Suprapubic skin (tissue), 4 donors: ENCODE measurements at places on chromosomes 3 and 15.
A peak's percentile ranks its signal among the peaks of the same experiment; 100 is the strongest.

DNA sequence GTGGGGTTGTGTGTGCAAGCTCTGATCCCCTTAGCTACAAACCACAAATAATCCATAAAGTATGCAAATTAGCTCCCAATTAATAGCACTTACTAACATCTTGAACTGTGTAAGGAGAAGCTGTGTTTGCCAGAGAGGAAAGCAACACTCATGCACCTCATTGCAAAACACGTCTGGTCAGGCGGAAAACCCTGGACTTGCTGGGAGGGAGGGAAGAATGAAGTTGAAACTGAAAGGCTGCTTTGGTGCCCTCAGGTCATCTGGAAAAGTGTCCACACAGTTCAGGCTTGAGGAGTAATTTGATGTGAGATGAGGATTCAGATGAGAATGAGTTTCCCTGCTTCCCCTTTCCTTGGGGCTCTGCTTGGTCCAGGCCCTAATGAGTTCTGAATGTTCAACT is 185.5 kb upstream of the ANKRD28 start:
- H3K4me3 ChIP-seq, result no peak overlapping the region
- peak overlapping the region; percentile 61 for H3K27ac ChIP-seq
- no peaks in the 10 kb centered on the region for H3K27me3 ChIP-seq
- H3K4me1 ChIP-seq, result peaks cover 14% of the 10 kb centered on the region

DNA sequence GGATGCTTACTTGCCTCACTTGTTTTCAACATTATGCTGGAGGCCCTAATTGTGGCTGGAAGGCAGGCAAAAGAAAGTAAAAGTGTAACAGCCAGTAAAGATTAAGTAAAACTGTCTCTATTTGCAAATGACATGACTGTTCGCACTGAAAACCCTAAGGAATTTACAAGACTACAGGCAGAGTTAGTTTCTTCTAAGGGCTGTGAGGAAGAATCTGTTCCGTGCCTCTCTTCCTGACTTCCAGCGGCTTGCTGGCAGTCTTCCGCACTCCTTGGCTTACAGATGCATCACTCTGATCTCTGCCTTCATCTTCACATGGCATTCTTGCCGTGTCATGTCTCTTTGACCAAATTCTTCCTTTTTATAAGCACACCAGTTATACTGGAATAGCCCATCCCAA is 86.1 kb downstream of the DLG1 start:
- H3K27me3 ChIP-seq, result no peaks in the 10 kb centered on the region
- H3K4me3 ChIP-seq, result no peak overlapping the region
- DNase-seq, result no peak
- no peak overlapping the region for H3K27ac ChIP-seq
- H3K36me3 ChIP-seq, result no peaks in the 10 kb centered on the region

DNA sequence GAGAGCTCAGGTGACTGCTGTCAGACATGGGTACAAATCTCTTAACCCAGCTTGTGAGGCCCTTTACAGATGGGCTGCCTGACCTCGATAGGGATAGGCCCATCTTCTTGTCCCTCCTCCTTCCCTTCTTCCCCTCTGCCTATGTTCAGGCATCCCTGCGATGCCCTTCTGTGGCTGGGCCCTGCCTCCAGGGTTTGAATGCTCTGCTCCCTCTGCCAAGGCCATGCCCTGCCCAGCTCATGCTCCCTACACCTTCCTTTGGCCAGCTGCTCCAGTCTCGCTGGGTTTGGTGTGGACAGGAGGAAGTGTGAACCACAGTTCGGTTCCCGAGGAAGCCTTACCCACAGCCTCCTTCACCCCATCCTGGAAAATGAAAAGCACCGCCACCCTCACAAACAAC is 4.3 kb downstream of the FYCO1 start:
- H3K27me3 ChIP-seq, result no peaks in the 10 kb centered on the region
- H3K36me3 ChIP-seq, result no peaks in the 10 kb centered on the region
- DNase-seq, result no peak
- no peak overlapping the region for H3K27ac ChIP-seq

- no peak overlapping the region for H3K4me3 ChIP-seq
- H3K27me3 ChIP-seq, result no peaks in the 10 kb centered on the region
- no peak overlapping the region for H3K27ac ChIP-seq
- H3K4me1 ChIP-seq, result no peaks in the 10 kb centered on the region
- no peak for DNase-seq
These were observed 1046.3 kb downstream of the DIPK2A start for GRCh38 chr3:145017959-145018358.

DNA sequence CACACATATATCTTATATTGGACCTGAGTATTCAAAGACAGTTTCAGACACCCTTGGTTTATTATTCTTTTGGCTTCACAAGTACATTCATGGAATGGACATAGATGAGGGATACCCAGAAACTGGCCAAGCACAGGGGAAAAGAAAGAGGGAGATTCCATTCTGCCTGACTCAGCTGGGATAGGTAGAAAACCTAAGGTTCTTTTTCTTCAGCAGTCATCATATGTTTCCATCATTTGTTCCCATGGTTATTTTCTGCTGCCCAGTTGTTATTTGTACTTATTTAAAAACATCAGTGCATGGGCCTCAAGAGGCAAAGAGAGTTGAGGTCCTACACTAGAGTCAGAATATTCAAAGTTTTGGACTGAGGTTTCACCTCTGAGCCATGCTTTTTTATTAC is 91.8 kb downstream of the FILIP1L start:
- no peak overlapping the region for H3K4me3 ChIP-seq
- DNase-seq, result no peak
- H3K27ac ChIP-seq, result peak overlapping the region; percentile 84
